Activated CD8-positive, alpha-beta memory T cell treated with anti-CD3 and anti-CD28 coated beads for 36 hours (primary cell): ENCODE measurements at places on chromosomes 2 and 18. TPM values are rescaled to one million over a fixed set of nuclear protein-coding genes. Genes with fewer than 3 reads are reported as not detected.

FOXD4L1 gene
- total RNA-seq = 0.21 TPM

MROH2A gene
- not detected for total RNA-seq

FIGLA gene
- total RNA-seq = not detected

SKOR2 gene
- not detected for total RNA-seq

PRKAG3 gene
- total RNA-seq = not detected

MEP1B gene
- not detected for total RNA-seq

DAW1 gene
- total RNA-seq = not detected

UGT1A6 gene
- total RNA-seq = not detected

CCDC85A gene
- not detected for total RNA-seq

GREB1 gene
- total RNA-seq = 0.86 TPM

LHCGR gene
- not detected for total RNA-seq

FAM237A gene
- total RNA-seq = not detected

DCC gene
- not detected for total RNA-seq

ALPP gene
- not detected for total RNA-seq

ALK gene
- total RNA-seq = not detected

TMEM178A gene
- total RNA-seq = not detected

ACTG2 gene
- total RNA-seq = 0.13 TPM

GCKR gene
- total RNA-seq = not detected

ADD2 gene
- 2.0 TPM for total RNA-seq

DCAF17 gene
- total RNA-seq = 18.9 TPM

CAD gene
- total RNA-seq = 156 TPM

TMEM247 gene
- total RNA-seq = not detected

SLC19A3 gene
- total RNA-seq = not detected

GPR39 gene
- not detected for total RNA-seq

KCNG2 gene
- total RNA-seq = not detected

NRP2 gene
- 0.82 TPM for total RNA-seq

LINC00305 gene
- total RNA-seq = not detected

BMP10 gene
- not detected for total RNA-seq

GKN2 gene
- not detected for total RNA-seq

MBD1 gene
- 84.5 TPM for total RNA-seq

TSGA10 gene
- total RNA-seq = 7.1 TPM

PAX3 gene
- not detected for total RNA-seq

TWSG1 gene
- 13.1 TPM for total RNA-seq

LRRC30 gene
- not detected for total RNA-seq

PPP4R3B gene
- 83.6 TPM for total RNA-seq

IL36B gene
- total RNA-seq = not detected

LTBP1 gene
- total RNA-seq = 0.11 TPM

LYG2 gene
- total RNA-seq = not detected

CREG2 gene
- total RNA-seq = not detected

NEURL3 gene
- total RNA-seq = 0.13 TPM

LDLRAD4 gene
- total RNA-seq = 36.8 TPM

GRHL1 gene
- total RNA-seq = 0.38 TPM

AQP12B gene
- not detected for total RNA-seq

QPCT gene
- total RNA-seq = 6.6 TPM

DNAJC5G gene
- total RNA-seq = not detected

PECR gene
- 15.5 TPM for total RNA-seq

PHOSPHO2 gene
- total RNA-seq = 5.4 TPM

KCNIP3 gene
- not detected for total RNA-seq

DSG4 gene
- total RNA-seq = not detected

SERPINB2 gene
- not detected for total RNA-seq

CHRNG gene
- not detected for total RNA-seq
